ENCODE measurements at places on chromosomes 16 and 17.

GRCh38 chr16:9090101-9090959 lies 1.1 kb upstream of the HAPSTR1 start:
- peak; percentile 73 for DNase-seq

DNA sequence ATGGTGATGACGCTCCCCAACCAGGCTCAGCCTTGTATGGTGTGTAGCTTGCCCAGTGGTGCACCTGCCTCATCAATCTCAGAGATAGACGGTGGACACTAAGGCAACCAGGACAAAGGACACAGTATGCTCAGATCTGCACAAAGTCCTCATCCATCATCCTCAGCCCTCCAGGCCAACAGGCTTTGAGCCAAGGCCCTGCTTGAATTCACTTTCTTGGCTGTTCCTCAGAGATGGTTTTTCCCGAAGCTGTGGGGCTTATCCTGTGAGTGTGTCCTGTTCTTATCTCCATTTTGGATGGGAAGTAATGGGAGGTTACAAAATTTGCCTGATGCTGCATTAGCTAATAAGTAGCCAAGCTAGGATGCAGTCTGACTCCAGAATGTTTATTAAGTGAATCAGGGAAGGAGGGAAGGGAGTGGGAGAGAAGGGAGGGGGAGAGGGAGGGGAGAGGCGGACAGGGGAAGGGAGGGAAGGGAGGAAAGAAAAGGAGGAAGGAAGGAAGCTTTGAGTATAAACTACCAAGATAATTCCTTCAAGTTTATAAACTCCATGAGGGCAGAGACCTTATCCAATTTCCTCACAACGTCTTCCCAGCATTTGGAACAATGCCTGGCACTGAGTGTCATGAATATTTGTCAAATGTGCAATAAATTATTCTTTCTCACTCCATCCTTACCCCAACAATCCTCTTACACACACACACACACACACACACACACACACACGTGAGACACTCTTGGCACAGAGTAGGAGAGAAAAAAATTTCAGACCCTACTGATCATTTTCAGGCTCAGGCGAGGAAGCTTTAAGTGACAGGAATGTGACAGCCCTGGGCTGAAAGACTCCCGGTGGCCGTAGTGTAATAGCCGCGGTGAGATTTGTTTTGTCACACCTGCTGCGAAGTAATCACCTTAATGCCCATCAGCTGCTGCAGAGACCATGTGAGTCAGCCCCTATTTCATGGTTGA lies 84.3 kb downstream of the BMERB1 start:
- DNase-seq, result no peak

DNA sequence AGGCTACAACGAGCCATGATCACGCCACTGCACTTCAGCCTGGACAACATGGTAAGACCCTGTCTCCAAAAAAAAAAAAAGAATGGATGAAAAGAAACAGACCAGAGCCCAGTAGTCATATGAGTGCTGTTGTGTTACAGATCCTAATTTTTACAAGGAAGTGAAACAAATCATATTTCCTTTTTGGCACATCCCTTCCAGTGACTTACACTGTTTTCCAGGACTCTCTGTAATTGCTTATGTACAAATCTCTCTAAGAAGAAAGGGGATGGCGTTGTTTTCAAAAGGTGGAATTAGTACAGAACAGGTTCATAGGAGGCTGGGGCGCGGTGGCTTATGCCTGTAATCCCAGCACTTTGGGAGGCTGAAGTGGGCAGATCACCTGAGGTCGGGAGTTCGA lies 19.8 kb upstream of the ZNF594 start:
- no peak for DNase-seq

- DNase-seq, result no peak
Measured at GRCh38 chr17:47982645-47983390, 11.9 kb downstream of the CDK5RAP3 start.
